ENCODE measurements at places on chromosomes 2 and 18.

DNA sequence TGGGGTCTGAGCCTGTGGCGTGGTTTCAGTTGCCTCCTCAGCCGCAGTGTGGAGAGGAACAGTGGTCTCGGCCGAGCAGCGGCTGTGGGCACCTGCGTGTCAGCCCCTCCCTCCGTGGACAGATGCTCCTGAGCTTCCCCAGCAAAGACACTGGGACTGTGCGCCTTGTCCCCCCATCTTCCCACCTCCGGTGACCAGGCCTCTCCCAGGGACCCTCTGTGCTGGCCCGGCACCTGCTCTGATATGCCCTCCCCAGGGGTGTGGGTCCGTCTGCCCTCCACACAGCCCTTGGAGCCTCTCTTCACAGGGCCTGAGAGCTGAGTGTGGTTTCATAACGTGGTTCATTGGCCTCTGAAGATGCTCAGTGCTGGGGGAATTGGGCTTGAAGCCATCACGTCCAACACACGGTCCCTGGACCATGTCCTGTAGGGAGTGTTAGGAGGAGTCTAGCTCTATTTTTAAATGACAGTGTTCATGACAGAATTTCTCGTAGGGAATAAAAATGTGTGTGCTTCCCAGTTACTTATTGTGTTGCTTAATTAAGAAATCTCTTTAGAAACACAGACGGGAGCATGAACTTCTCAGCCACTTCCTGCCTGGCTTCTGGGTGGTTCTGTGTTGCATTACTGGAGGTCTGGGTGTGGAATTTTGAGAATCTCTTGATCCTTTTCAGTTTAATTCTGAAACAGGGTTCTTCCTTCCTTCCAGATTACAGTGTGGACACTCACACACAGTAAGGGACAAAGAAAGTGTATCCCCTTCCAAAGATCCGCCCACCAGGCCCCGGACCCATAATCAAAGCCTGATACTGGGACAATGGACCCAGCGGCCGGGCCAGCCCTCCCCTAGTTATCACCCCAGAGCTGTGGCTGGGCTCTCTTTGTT, 110.7 kb downstream of the NFATC1 start:
- DNase-seq, result peak; percentile 14

GRCh38 chr18:52569492-52569891, 229.5 kb downstream of the DCC start:
- no peak for DNase-seq

DNA sequence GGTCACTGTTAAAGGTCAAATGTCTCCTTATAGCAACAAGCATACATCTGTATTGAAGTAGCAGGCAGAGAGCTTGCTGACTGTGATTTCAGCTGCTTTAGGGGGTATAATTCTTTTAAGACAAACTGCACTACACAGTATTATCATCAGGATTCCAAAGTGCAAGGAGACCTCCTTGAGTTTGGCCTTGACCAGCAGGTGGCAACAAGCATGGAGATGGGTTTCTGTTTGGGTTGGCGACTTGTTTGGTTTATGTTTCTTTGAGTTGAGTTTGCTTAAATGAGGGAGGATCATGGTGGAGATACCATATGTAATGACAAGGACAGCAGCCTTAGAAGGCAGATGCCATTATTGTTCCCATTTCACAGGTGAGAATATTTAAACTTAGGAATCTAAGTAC, 681.0 kb upstream of the ID2 start:
- no peak for DNase-seq

DNA sequence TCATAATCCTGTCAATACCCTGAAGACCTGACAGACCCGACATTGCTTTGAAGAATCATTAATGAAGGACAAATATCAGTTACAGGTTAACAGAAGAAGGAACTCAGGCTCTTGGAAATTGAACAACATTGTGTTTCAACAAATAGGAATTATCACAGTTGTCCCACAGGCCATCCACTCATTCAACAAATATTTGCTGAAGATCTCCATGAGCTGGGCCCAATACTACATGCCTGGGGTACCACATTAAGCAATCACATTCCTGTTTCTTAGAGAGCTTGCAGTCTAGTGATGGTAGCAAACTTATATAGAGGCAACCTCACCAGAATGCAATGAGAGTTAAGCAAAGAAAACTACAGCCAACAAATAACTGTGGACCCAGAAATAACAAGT, 671.6 kb upstream of the ACVR2A start:
- no peak for DNase-seq

DNA sequence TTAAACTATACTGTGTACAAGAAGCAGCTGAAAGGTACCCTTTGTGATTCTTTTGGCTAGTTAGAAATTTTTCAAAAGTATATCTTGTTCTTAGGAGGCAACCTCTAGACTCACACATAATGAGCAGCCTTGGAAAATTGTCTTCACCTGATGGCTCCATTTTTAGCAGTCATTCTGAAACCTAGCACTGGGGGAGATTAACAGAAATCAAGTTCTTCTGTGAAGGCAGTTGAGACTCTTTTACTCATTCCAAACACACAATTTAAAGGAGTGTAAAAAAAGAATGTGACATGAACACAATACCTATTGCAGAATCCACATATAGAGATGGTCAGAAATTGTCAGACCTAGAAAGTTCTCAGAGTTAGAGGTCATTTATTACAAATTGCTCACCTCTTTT, 197.7 kb downstream of the UBE2E3 start:
- no peak for DNase-seq

DNA sequence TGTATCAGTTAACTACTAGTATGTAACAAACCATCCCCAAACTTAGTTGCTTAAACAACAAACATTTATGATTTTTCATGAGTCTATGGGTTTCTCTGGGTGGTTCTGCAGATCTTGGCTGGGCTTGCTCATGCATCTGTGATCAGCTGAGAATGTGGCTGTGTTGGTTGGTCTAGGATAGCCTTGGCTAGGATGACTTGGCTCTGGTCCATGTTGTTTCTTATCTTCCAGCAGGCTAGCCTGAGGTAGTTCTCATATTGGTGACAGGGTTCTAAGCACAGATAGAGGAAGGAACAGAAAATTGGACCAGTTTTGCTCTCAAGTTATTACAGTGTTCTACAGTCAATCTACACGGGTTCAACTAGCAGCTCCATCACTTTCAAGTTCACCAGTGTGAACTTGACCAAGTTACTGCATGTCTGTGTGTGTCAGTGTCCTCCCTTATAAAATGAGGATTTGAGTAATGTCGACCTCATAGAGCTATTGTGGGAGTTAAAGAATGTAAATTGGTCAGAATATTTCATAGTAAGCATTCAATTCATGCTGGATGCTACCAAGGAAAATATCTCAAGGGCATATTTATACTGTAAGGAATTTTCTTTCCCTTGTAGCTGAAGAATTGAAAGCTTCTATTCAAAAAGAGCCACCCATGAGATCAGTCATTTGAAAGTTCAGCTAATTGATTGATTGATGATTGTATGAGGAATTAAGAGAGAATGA, 65.3 kb downstream of the MYO3B start:
- DNase-seq, result no peak

DNA sequence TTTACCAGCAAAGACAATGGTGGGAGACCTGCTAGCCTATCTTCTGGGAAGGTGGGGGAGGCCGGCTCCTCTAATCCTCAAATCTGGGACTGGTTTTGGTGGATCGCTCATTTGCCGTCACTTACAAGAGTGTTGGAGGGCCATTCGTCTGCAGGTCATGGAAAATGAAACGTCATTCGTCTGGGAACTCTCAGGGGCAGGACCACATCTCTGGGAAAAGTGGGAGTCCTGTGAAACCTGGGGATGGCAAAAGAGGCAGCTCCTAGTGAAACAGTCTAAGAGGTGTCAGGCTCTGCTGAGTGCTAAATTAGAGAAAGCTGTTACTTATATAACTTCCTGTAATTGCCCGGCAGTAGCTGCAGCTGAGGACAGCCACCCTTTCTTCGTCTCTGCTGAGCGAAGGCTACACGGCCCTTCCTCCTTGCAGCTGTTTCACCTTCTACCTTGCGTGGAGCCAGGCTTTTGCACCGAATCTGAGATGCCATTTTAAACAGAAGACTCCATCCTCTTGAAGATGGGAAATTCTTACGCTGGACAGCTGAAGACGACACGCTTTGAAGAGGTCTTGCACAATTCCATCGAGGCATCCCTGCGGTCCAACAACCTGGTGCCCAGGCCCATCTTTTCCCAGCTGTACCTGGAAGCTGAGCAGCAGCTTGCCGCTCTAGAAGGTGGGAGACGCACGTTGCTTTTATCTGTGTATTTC, 22.4 kb downstream of the GREB1 start:
- no peak for DNase-seq

GRCh38 chr18:7902399-7902839, 335.3 kb downstream of the PTPRM start:
- DNase-seq, result no peak

DNA sequence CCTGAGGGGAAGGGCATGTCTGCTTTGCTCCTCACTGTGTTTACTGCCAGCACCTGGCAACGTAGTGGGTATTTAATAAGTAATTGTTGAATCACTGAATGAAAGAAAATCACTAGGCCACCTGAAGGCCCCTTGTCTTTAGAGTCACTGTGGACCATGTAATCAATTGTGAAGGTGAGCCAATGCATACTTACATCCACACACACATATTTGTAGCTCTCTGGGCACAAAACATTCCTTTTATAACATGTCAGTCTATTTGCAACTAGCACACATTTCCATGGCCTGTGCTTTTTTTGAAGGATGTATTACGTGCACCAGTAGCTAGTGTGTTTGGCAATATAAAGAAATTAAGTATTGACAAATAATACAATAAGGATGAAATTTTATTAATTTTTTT, 11.2 kb downstream of the ATP8B1 start:
- no peak for DNase-seq

- DNase-seq, result no peak
These were observed 147.7 kb downstream of the KLHL29 start for GRCh38 chr2:23532391-23533337.

DNA sequence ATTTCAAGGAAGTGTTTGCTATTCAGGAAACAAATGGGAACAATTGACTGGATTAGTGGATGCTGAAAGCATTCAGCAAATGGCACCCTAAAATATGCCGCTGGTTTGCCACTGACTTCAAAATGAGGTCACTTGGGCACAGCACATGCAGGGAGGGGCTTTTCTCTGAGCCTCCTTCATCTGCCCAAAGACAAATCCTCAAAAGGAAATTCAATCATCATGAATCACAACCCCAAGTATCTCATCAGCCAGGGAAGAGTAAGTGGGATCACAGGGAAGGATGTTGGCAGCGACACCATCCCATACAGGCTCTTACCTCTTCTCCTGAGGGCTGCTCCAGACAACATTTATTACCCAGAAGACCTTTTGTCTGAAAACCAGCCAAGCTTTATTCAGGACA, 14.4 kb upstream of the SP140L start:
- no peak for DNase-seq

DNA sequence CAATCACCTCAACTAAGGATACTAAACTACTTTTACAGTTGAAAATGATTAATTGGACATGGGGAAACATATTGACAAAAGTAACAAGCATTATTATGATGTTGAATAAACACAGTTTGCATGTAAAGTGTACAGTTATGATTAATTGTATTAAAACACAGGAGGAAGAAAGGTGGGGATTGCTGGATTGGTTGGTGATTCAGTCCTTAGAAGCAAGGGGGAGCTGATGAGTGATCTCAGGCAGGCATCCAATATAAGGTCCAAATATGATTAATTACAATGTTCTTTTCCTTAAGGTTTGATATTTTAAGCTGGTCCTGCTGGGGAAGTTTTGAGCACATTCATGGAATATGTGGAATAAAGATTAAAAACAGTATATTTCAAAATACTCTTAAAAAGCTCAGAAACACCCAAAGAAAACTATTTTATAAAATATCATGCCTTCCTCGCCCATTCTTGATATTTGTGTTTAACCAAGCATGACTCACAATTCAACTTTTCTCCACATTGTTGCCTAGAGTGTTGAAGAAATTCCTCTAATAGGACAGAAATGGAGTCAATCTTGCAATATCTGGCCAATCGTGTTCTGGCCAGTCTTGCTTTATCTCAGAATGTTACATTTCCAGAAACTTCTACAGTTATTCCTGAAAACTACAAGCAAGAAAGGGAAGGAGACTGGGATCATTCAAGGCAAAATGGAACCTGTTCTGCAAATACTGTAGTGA, 268.2 kb downstream of the RPIA start:
- no peak for DNase-seq

GRCh38 chr2:241937297-241937696, 67.8 kb downstream of the RTP5 start:
- no peak for DNase-seq

DNA sequence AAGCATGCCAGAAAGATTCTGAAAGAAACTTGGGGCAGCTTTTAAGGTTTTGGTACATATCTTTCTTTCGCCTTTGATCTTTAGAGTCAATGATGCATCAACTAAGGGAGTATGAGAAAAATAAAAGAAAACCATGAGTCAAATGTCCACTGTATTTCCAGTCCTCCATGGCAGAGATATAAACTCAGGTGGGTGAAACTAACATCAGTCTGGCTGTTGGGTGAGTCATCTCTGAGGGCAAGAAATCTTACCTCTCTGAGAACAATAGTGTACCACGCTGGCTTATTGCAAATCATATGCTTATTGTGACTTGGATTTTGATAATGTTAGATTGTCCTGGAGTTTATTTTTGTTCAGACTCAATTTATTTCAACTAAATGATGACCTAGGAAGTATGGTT, 521.0 kb downstream of the PLCL1 start:
- no peak for DNase-seq

DNA sequence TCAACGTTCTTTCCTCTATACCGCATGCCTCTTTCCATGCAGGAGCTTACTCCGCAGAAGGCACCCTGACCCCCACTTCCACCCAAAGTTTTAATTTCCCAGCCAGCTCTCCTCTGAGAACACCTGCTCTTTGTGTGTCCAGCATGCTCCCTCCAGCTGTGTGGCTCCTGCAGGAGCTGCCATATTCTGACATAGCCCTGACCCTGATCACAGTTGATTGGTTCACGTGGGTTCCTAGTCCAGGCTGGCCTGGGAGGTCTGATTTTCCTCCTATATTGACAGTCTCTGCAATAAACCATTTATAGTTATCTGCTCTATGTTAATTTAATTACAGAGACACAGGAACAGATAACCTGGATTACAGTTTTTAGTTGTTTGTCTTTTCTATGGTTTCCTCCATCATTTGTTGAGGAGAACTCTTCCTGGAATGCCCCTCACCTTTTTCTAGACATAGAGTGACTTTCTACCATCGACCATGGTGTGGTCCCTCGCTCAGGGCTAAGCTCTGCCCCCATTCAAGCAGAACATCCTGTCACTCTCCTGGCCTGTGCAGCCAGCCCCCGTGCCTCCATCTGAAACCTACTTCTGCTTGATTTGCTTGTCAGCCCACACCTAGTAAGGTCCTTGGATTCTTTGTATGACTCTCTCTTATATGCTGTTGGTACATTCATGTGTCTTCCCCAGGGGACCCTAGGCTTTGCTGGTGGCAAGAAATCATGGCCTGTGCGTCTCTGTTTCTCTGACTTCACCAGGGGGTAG, 231.5 kb downstream of the LPIN1 start:
- no peak for DNase-seq

- DNase-seq, result no peak
These were observed 104.4 kb downstream of the LIPG start for GRCh38 chr18:49666045-49666775.

- DNase-seq, result no peak
These were observed 1362.9 kb upstream of the SLC39A10 start for GRCh38 chr2:194294156-194294555.

GRCh38 chr2:233714121-233714520, 1.4 kb downstream of the UGT1A5 start:
- DNase-seq, result no peak

Data from GM04504 (cell line).